ENCODE measurements at places on chromosomes 7 and 10.

DNA sequence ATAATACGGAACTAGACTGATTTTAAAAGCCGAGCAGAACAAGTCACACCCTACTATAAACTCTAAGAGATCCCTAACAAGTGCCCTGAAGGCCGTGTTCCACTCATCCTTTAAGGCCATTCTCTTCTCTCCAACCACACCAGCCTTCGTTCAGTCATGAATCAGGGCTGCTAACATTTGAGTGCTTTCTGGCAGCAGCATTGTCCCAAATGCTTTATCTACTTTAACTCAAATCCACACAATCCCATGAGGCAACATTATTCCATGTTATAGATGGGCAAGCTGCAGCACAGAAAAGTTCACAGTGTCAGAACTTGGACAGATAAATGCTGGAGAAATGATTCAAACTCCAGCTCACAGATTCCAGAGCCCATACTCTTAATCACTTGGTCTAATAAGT, 73.5 kb downstream of the MALSU1 start:
- no peak for DNase-seq

DNA sequence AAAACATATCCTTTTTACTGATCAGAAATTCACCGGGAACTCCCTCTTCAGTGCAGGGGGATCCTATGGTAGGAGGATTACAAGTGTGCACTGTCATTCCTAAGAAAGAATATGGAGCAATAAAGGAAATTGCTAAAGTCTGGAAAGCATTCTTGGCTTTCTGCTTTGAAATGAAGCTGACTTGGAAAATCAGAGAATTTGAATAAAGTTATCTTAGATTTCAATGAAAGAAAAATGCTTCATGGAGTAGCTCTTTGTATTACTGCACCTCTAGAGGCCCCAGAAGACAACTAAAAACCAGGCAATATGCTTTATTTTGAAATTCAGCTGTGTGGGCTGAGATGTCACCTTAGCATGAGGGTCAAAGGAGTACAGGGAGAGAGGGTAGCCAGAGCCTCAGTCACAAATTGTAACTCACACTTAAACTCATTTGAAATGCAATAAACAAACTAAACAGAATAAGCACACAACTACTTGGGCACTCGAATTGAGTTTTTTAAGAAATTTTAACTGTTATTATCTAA, 102.5 kb downstream of the IMMP2L start:
- DNase-seq: no peak

DNA sequence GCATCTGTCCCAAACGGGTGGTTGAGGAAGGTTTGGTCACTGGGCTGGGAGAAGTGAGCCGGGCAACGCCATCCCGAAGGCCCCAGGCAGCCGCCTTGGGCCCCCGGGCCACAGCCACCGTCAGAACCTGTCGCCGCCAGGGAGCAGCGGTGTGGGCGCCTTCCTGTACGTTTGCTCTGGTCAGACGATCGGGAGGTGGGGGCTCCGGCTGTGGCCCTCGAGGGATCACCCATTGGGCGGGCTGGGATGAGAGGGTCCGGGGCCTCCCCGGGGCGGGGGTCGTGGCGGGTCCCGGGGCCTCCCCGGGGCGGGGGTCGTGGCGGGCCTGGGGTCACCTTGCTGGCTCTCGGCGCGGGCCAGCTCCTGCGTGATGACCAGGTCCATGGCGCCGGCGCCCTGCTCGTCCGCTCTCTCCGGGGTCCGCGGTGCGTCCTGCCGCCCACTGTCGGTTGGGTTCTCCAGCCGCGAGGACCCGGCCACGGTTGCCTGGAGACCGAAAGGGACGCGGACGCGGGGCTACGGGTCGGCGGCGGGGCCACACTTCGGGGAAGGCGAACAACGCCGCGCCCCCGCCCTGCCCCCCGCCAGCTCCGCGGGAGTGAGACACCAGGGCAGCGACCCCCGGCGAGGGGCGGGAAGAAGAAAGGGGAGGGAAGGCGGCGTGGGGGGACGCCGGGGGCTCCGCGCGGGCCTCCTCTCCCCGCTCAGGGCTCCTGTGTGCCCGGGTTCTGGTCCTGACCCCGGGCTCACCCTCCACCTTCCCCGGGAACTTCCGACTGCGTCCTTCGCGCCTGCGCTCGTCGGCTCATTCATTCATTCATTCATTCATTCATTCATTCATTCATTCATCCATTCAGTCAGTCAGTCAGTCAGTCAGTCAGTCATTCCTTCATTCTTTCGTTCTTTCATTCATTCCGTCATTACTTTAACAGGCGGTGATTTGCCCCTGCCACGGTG, at the start of gene CFAP46:
CFAP46 (minus strand) TSS at position 470 of the 957 bp plus-strand sequence; CDS start at position 384, 86 bp downstream.
- no peak for DNase-seq

- no peak for DNase-seq
These were observed 16.2 kb upstream of the MACC1 start for GRCh38 chr7:20233362-20233761.

DNA sequence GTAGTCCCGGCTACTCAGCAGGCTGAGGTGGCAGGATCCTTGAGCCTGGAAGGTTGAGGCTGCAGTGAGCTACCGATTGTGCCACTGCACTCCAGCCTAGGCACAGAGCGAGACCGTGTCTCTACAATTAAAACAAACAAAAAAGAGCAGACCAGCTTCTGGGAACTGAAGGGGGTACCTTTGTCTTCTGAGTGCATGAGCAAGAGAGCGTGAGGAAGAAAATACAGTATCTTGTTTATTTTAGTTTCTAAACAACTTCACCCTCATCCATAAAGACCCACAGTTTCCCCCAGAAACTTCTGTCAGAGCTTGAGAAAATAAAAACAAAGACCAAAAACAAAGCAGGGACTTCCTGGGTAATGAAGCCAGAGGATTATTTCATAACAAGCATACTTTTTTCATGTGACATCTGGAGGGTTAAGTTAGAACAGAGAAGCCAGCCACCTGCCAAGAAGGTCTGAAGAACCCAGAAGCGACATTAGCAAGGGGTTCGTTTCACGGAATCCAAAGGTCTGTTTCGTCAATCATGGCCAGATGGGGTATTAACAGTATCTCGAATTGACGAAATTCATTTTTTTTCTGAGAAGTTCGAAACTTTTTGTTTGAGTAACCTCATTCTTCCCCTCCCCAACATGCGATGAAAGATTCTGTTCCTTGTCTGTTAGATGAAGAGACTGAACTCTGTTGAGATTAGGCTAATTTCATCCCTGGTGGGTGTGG, 10.2 kb upstream of the IL2RA start:
- DNase-seq: no peak

Data from H54 (cell line).